ENCODE measurements at places on chromosomes 4 and X.

DNA sequence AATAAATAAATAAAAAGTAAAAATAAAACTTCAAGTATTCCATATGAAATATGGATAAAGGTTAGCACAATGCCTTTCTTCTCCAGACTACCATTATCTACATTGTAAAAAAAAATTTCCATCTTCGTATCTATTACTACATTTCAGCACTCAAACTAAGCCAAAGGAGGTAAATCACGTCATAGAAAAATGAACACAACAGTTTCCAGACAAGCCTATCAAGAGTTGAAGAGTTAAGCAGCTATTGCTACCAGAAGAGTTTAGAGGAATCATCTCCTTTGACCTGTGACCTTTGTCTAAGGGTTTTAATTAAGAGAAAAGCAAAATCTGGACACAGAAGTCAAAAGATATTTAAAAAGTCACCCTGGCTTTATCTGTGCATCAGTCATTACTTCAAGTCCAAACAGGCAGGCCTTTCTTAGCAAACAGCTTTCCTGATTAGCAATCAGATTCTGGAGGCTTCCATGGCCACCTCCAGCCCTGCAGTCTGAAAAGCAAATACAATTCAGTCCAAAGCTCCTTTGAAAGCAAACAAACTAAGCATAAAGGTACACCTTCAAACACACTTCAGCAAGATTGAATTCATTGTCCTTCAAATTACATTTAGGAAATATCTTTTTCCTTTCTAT is 82.2 kb downstream of the APBB2 start:
- DNase-seq: no peak

DNA sequence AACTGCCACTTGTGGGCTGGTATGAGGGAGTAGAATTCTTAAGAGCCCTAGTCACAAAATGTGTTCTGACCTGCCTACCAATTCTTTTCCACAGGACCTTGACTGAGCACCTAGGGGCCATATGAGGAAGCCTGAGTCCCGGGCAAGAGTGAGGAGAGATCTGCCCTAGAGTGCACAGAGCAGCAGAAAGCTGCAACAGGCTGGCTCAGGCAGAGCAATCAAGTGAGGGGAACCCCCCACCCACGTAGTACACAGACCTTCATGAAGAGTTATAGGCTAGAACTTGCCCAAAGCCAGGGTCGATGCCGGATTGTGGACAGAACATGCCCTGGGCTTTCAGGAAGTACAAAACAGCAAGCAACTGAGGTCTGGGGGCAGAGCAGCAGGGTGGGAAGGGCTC is 117.0 kb downstream of the SPOCK3 start:
- no peak for DNase-seq

DNA sequence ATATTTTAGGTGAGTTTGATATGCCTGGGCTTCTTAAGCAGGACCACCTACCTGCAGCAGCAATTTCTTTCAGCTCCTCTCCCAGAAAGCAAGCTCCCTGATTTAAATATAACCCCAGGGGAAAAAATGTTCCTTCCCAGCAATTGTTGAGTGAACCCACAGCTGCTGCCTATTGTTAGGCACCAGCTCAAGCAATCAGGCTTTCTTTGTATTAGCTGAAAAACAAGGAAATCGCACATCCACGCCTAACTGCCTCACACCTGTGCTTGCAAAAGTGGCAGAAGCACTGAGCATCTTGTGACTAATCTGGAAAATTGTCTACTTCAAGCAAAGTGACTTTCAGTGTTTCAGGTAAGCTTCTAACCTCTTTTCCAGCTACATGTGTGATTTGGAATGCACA is 432.2 kb downstream of the SMARCA1 start:
- DNase-seq: no peak

- DNase-seq: no peak
Observed at GRCh38 chr4:62028745-62029144, 828.6 kb downstream of the ADGRL3 start.

- no peak for DNase-seq
Observed at GRCh38 chrX:147811803-147812202, 99.9 kb upstream of the FMR1 start.

DNA sequence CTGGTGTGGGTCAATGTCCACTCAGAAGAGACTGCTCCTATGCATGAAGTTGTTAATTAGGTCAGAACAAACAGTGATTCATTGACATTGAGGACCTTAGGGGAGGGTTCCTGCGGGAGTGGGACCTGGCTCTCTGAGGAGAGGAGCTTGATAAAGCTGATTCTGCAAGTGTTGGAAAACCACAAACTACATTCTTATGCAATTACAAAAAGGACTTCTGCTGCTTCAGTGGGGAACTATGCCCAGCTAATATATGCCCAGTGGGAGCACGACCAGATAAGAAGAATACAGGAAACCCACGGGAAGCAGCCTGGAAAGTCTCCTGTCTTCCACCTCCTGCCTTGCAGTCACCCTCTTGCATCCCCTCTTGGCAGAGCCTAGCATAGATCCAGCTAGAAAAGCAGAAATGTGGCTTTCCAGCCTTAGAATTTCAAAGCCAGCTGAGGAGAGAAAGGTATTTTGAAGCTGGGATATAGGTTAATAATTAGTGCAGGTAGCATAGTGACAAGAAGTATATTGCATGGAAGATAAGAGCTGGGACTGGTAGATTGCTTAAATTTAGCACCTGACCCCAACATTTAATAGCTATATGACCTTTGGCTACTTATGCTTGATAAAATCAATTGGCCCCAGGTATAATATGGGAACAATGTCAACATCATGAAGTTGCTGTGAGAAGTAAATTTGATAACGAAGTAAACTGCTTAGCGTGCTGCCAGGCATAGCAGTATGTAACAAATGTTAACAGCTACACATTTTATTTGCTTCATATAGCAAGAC is 34.9 kb upstream of the UGT8 start:
- no peak for DNase-seq

DNA sequence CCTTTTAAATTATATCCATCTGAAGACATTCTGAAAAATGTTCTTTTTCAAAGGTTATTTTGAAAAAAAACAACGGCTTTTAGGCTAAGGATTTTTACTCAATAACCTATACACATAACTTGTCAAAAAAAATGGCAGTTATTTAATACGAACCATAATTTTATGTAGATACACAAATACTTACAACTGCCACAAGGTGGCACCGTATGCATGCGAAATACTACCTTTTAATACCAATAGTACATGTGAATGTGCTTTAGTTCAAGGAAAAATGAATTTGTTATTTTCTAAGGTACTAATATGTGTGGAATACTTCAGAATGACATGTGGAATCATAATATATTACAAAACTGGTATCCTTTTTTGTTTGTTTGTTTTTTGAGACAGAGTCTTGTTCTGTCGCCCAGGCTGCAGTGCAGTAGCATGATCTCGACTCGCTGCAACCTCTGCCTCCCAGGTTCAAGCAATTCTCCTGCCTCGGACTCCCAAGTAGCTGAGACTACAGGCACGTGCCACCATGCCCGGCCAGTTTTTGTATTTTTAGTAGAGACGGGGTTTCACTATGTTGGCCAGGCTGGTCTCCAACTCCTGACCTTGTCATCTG is 4.6 kb upstream of the MAD2L1 start:
- DNase-seq: peak; percentile 46

GRCh38 chrX:38770152-38770551 is 31.1 kb upstream of the MID1IP1 start:
- no peak for DNase-seq

DNA sequence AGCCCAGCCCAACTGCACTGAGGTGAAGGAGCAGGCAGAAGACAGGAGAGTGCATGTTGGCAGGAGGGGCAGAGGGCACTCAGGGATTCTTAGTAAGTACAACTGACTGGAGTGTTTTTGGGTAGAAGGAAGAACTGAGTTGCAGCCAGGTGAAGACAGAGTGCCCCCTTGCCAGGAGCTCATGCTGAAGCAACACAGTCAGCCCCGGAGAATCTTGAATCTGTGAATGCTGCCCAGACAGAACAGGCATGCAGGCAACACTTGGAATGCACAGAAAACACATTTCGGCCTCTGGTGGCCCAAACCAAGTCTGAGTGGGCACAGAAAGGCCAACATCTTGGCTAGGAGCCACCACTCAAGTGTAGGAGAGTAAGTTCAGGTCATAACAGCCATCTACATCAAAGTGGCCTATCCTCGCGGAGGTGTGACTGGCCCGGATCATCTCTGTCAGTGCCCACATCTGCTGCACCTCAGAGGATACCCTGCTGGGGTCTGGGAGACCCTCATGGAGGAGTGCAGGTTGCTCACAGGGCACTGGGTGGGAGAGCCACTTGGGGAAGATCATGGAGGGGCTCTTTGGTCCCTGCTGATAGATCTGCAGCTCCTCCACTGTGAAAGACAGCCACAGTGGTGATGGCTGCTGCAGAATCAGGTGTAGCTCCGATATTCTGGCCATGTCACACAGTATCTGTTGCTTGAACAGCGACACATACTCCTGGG is 40.4 kb downstream of the USP11 start:
- no peak for DNase-seq

DNA sequence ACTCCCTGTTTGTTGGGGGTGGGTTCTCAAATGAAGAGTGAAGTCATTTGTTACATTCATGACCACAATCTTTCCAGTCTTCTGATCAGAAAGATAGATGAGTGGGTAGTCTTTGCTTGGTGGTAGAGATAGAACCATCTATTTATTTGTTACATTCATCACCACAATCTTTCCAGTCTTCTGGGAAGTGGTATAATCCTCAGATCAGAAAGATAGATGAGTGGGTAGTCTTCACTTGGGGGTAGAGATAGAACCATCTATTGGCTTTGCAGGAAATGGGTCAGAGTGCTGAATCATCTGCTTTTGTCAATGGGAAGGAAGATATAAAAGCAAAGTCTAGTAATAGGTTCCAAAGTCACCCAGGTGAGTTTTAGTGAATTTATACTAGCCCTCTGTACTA is 64.2 kb upstream of the EPGN start:
- DNase-seq: no peak

DNA sequence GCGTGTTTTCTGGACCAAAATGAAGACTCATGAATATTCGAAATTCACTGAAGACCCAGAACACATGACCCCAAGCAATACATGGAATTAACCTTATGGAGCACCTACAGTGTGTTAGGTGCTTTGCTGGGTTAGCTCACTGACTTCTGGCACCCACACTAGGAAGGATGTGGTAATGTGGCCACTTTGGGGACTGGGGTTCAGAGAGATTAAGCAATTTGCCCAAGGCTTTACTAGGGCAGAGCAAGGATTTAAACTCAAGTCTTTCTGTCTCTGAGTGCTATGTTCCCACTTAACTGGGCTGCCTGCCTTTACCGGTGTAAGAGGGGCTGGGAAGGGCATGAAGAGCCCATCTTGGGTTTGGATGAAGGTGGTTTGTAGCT is 162.0 kb upstream of the ATP6AP2 start:
- no peak for DNase-seq

GRCh38 chrX:37690119-37690518 is 4.5 kb downstream of the XK start:
- DNase-seq: no peak

DNA sequence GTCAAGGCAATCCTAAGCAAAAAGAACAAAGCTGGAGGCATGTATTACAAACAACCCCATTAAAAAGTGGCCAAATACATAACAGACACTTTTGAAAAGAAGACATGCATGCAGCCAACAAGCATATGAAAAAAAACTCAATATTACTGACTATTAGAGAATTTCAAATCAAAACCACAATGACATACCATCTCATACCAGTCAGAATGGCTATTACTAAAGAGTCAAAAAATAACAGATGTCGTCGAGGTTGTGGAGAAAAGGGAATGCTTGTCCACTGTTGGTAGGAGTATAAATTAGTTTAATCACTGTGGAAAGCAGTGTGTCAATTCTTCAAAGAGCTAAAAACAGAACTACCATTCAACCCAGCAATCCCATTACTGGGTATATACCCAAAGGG is 604.6 kb upstream of the GRIA3 start:
- DNase-seq: no peak

- no peak for DNase-seq
Observed at GRCh38 chrX:68994135-68994890, 165.5 kb downstream of the EFNB1 start.

DNA sequence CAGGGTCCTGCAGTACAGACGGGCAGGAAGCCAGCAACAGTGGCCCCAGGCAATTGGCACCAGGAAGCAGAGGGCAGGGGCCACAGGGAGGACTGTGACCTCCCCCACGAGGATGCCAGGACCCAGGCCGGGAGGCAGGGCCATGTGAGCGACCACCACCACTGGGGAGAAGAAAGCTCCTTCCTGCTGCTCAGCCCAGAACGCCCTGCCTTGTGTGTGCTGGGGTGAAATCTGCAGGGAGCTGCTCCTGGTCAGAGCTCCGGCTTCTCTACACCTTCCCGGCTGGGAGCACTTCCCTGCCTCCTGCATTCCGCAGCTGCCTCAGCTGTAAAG is 100.4 kb downstream of the HMX1 start:
- no peak for DNase-seq

DNA sequence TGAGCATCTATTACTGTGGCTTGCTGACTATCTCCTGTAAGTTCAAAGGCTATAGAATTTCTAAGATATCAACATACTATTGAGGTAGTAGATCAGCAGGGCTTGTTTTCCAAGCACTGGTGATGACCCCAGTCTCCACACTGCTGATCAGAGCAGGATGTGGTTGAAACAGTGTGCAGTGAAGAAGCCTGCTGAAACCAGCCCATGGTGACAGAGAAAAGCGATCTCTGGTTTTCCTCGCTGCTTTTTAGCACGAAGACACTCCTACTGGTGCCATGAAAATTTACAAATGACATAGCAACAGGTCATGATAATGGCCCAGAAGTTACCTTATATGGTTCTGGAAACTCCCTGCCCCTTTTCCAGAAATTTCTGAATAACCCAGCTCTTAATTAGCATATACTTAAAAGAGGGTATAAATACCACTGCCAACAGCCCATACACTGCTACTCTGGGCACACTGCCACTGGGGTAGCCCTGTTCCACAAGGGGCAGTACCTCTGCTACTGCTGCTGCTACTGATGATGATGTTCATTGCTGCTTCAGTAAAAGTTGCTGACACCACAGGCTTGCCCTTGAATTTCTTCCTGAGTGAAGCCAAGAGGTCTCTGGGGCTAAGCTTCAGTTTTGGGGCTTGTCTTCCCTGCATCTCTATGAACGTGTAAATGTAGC is 1689.5 kb upstream of the PCDH10 start:
- no peak for DNase-seq

DNA sequence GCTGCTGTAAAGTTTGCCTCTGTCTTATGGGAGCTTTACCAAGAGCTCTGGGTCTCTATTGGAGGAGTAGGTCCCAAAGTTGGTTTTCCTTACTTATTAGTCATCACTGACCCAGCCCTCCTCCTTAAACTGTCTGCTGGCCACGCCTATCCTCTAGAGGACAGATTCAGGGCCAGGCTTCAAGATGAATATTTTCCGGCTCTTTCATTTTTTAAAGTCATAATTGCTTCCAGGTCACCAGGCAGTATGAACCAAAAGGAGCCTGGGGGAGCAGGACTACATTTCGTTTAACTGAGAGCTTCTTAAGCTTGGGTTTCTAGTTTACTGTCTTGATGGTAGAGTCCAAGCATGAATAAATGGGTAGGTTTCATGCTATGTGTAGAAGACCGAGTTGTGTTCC is 13.7 kb downstream of the BCORL1 start:
- peak; percentile 29 for DNase-seq
